Stimulated activated CD8-positive, alpha-beta memory T cell treated with anti-CD3 and anti-CD28 coated beads, Interleukin-4, amount 100 ng/mL, for 1 hour (primary cell): ENCODE measurements at places on chromosomes 7 and 10.

GRCh38 chr10:59965899-59966650 is 59.7 kb upstream of the CCDC6 start:
- DNase-seq: no peak

DNA sequence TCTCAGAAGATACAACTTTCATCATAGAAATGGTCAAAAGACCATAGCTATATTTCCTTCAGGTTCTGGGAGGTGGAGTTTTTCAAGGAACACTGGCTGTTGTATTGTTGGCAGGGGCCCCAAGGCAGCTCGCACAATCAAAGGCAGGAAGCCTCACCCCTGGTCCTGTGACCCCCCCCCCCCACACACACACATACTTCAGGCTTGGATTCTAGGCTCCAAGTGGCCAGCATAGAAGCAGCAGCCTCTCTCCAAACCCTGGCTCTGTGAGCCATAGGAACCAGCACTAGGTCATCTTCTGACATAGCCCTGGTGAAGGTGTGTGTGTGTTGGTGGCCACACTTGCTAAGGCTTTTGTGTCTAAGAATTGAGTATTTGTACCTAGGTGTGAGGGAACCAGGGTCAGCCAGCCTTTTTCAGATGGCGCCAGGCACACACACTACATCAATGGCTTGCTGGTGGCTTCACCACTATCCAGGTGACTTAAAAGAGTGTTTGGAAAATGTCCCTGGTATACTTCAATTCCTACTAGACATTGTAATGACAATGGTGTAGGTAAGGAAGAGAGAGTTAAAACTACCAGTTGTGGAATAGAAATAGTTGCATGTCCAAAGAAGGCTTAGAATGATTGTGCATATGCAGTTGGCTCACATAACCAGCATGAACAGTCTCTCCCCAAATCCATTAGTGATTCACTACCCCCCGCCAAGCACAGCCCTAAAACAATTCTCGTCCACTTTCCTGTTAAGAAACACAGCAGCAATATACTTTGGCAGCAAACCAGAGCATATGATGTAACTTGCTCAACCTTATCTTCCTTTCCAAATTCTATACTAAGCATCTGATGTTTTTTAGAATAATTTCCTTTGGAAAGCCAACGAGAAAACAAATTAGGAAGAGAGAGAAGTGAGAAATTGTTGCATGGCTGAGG is 91.3 kb downstream of the AVL9 start:
- DNase-seq: no peak

GRCh38 chr10:23094786-23095403 is 484 bp upstream of the MSRB2 start:
- no peak for DNase-seq

GRCh38 chr7:158107806-158108205 is 479.8 kb downstream of the PTPRN2 start:
- no peak for DNase-seq

GRCh38 chr7:55185941-55186609 is 167.3 kb downstream of the EGFR start:
- no peak for DNase-seq

DNA sequence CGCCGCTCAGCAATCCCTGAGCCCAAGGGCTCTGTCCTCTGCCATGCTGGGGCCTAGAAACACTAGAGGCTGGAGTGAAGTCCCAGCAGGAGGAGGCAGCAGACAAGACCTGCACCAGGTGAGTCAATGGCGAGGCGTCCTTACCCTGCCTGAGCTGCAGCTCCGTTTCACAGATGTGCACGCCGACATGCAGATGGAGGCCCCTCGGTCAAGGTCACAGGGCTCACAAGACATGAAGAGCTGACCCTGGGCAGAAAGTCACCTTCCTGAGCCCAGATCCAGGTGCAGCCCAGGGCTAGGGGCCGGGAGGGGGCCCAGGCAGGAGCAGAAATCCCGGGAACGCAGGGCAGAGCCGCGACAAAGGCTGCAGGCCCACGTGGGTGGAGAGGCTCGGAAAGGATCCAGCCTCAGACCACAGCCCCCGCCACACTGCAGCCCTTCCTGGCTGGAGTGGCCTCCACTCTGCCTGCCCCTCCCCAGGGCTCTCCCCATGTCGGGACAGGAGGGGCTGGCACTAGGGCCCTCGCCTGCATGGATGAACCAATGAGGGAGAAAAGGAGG is 23.8 kb downstream of the PDGFA start:
- DNase-seq: no peak

DNA sequence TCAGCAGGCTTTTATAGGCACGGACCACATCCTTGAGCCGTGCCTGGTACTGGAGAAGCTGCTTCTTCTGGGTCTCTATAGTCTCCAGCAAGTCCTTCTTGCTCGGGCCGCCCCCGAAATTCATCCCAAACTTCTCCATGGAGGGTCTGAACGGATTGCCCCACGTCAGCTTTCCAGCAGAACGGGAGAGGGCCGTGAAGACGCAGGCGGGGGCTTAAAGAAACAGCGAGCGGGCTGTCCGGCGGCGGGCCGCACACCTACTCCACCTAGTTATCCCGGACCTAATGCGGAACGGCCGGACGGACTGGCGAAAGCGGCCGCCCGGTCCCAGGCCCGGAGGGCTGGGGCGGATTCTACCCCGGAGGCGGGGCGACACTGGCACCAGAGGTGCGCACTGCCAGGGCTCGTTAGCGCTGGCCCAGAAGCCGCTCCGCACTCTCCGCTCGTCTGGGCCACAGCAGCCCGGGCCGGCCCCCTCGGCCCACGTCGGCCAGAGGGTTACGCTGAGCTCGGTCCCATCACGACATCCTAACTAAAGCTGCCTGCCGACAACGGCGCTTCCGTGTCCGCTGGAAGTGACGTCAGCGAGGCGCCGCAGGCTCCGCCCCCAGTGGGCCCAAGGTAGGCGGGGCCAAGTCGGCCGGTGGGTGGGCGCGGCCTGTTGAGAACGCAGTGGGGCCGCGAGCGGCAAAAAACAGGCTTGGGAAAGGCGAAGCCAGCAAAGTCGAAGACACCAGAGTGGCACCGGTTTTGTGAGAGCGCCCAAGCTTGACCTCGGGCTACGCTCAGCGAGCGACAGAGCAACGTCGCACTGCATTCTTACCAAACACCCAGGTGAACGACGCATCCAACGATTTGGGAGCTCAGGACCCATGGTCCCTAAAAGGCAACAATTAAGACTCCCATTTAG is at the start of gene GCC1:
TSS of gene GCC1 (minus strand) at position 553 of the 910 bp plus-strand sequence. CDS start at position 139, 414 bp downstream.
- peak; percentile 88 for DNase-seq

- no peak for DNase-seq
Observed at GRCh38 chr7:28654110-28654509, 241.8 kb downstream of the CREB5 start.

GRCh38 chr10:119538632-119539358 is 3.7 kb downstream of the RGS10 start:
- no peak for DNase-seq

- DNase-seq: no peak
Observed at GRCh38 chr7:92831716-92832533, 4.4 kb downstream of the CDK6 start.

DNA sequence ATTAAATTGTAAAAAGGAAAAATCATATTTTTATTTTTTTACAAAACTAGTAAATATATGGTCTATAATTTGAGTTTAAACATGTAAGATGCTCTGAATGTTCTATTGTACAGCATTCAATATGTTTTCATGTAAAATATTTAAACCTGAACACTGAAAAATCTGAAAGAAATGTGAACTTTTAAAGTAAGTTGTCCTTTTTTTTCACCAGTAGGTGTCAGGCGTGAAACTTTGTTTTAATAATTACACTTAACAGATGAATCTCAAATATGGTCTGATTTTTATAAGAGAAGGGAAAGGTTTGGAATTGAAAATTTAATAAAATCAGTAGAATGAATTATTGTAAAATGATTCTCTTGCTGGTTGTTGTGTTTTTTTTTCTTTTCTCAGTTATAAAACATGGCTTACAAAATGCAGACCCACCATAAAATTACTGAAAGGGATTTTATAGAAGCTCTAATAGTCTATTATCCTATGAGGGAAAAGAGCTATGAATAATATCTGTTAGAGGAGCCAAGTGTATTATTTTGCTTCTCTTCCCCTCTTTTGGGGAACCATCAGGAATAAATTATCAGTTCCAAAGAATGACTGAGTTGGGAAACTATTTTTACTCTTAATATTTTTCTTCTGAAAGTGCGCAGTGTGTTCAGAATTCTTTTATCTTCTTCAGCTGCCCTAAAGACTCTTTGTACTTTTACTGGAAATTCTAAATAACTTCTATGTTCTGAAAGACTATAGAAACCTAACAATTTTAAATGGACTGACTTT is 217.7 kb upstream of the FZD1 start:
- no peak for DNase-seq

DNA sequence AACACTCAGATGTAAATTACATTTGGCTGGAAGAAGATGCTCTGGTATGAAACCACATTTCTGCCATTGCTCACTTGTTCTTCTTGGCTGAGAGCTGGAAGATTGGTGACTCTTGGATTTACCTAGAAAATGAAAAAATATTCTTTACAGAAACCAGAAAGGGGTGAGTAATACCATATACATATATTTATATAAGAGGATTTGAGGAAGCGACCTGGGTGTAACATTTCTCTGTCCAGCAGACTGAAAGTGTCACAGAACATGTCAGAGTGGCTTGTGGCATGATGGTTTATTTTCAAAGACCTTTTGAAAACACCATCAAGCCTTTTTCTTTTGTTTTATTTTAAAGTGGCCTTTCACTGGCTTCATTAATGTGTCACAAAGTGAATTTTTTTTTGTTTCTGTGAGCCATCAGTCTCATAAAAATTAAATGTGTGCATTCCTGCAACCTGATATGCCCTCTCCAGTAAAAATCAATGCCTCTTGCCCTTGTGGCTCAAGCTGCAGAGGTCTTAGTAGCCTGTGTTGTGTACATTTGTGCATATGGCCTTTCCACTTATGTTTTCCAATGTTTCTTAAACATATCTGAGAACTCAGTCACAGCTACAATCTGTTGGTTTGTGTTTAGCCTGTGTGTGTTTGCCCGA is 23.5 kb downstream of the CREB5 start:
- no peak for DNase-seq

GRCh38 chr7:89826557-89826956 is 327.7 kb upstream of the STEAP1 start:
- DNase-seq: no peak

- no peak for DNase-seq
Observed at GRCh38 chr10:34179280-34179679, 635.8 kb downstream of the PARD3 start.

DNA sequence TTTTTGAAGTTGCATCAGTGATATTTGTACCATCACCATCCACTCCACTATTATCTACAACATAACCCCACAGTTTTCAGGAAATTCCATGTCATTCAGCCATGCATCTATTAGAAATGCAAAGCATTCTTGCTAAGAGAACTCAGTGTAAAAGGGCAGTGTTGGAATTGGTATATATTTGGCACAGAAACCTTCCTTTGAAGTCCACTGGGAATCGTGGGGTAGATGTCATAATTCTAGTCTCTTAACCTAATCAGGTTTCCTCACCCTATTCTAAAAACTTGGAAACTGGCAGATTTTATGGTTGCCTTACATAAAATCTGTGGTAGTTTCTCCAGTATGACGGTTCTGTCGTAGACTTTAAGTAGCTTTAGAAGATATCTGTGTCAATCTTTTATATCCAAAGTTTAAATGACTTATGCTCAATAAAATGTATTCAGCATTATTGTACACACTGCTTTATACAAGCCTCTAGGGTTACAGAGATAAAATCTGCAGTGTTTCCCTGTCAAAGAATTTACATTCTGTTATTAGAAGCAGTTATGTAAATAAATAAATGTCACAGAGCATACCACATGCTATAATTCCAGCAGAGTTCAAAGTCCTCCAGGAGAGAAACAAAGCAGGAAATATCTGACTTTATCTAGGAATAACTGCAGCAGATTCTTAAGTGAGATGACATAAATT is 704.4 kb upstream of the CELF2 start:
- DNase-seq: no peak

GRCh38 chr7:153473185-153473584 is 579.0 kb upstream of the DPP6 start:
- DNase-seq: no peak

- DNase-seq: no peak
Observed at GRCh38 chr7:88009651-88010050, 75.6 kb downstream of the ADAM22 start.

- DNase-seq: no peak
Observed at GRCh38 chr10:29931833-29932232, 127.6 kb downstream of the JCAD start.

DNA sequence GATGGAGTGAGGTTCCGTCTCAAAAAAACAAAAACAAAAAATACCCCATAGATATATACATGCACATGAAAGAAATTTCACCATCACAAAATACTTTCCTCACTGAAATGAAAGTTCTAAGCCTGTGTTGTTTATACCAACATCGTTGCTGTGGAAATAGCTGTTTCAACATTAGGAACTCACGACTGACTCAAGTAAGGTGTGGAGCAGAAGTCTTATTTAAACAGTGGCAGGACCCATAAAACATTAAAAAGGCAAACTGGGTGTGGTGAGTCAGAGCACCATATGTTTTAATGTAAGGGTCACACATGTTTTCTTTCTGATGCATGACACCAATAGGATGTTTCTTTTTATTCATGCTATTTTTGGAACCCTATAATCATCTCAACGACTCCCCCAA is 48.3 kb downstream of the BAIAP2L1 start:
- no peak for DNase-seq

GRCh38 chr7:137647905-137648565 is 198.7 kb downstream of the DGKI start:
- DNase-seq: no peak

DNA sequence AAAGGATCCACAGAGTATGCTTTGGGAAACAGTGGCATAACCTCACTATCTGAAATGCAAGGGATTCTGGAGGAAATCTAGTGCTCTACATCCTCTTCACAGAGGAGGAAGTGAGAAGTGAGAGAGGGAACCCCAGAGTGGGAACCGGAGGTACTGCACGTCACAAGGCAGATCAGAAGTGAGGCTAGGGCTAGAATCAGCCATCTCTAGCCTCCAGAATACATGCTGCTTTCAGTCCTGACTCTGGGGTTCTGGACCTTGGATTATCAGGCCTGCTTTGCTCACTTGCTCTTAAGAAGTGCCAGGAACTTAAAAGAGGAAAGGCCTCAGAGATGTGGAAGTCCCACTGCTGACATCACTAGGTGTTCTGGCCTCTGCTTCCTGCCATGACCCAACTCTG is 25.7 kb downstream of the ZNF503 start:
- no peak for DNase-seq

DNA sequence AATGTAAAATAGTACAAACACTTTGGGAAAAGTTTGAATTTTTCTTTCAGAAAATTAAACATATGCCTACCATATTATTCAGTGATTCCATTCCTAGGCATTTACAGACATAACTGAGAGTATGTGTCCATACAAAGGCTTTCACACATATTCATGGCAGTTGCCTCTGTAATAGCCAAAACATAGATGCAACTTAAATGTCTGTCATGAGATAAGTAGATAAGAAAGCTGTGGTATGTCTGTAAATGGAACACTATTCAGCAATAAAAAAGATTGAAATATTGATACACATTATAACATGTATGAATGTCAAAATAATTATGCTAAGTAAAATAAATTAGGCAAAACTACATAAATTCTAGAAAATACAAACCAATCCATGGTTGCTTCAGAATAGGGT is 964.5 kb upstream of the MBL2 start:
- no peak for DNase-seq
